ENCODE measurements at places on chromosomes 3 and 15.

GRCh38 chr3:158101335-158102241, 4.6 kb downstream of the SHOX2 start:
- H3K27me3 ChIP-seq: peaks cover 3% of the 10 kb centered on the region
- no peak overlapping the region for H3K27ac ChIP-seq
- DNase-seq: no peak
- H3K36me3 ChIP-seq: no peaks in the 10 kb centered on the region
- H3K4me1 ChIP-seq: peaks cover 26% of the 10 kb centered on the region
- H3K4me3 ChIP-seq: no peak overlapping the region

GRCh38 chr15:63189941-63190768, 749 bp downstream of the RAB8B start:
- H3K27me3 ChIP-seq: no peaks in the 10 kb centered on the region
- H3K4me3 ChIP-seq: peak overlapping the region; percentile 96
- no peak for DNase-seq
- peak overlapping the region; percentile 93 for H3K27ac ChIP-seq
- peaks cover 9% of the 10 kb centered on the region for H3K4me1 ChIP-seq

GRCh38 chr3:129529436-129530210, 1.2 kb downstream of the RHO start:
- H3K4me3 ChIP-seq: no peak overlapping the region
- H3K36me3 ChIP-seq: no peaks in the 10 kb centered on the region
- no peak for DNase-seq
- H3K27ac ChIP-seq: no peak overlapping the region
- H3K4me1 ChIP-seq: no peaks in the 10 kb centered on the region

GRCh38 chr15:76467136-76467535, 130.6 kb downstream of the ISL2 start:
- no peak for DNase-seq
- H3K36me3 ChIP-seq: no peaks in the 10 kb centered on the region
- no peak overlapping the region for H3K4me3 ChIP-seq

DNA sequence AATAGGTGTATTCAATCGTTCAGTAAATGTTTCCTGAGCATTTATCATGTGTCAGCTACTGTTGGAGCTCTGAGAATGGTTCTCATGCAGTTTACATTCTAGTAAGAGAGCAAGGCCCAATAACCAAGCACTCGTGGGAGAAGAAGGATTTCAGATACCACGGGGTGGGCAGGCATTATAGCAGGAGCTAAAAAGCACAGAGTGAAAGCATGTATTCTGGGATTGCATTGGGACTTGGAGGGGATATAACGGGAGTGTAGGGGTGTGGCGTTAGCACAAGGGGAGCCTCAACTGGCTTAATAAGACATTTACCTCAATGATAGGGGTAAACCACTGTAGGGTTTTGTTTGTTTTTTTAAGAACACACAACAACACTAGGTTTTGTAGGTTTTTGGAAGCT, 1.6 kb upstream of the SIAH2 start:
- H3K4me3 ChIP-seq: peak overlapping the region; percentile 73
- H3K4me1 ChIP-seq: no peaks in the 10 kb centered on the region
- no peaks in the 10 kb centered on the region for H3K27me3 ChIP-seq
- no peak overlapping the region for H3K27ac ChIP-seq
- H3K36me3 ChIP-seq: peaks cover 4% of the 10 kb centered on the region

DNA sequence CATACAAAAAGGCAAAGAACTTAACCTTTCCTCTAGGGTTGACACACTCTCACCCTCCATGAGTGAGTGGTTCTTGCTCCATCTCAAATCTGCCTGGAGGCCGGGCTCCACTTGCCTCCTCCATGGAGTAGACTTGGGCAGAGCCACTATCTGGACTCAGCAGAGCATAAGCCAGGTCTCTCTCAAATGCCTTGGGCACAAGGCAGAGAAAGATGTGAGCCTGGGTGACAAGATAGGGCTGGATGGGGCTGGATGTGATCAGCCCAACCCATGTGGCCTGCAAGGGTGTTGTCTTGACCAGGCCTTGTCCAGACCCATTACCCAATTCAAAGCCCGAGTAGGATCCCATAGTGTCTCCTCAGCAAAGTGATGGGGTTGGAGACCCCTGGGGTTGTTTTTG, 4.2 kb upstream of the RPL29 start:
- no peak overlapping the region for H3K4me3 ChIP-seq
- no peaks in the 10 kb centered on the region for H3K36me3 ChIP-seq
- H3K27ac ChIP-seq: no peak overlapping the region
- no peaks in the 10 kb centered on the region for H3K27me3 ChIP-seq
- DNase-seq: no peak

DNA sequence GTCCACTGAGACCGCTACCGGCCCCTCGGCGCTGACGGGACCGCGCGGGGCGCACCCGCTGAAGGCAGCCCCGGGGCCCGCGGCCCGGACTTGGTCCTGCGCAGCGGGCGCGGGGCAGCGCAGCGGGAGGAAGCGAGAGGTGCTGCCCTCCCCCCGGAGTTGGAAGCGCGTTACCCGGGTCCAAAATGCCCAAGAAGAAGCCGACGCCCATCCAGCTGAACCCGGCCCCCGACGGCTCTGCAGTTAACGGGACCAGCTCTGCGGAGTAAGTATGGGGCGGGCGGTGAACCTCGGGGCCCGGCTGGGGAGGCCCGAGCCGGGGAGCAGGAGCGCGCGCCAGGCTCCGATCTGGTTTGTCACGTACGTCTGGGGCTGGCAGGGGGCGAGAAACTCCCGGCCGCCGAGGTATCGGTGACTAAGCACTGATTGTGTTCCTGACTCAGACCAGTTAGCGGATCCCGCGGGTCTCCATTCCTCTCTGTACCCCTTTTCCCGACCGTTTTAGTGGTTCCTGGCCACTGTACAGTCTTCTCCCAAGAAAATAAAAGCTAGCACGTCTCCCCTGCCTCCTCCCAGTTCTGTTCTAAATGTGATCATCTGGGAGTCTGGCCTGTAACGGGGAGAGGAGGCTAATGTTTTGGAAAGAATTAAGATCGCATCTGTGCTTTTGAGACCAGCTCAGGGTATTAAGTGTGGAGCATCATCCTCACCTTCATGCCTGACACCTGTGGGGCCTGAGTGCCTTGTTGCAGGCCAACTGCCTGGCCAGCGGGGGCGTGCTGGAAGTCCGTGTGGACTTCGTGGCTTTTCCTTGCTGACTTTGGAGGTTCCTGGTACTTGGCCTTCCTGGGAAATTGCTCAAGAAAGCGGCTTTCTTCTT, 691 bp downstream of the MAP2K1 start:
- no peaks in the 10 kb centered on the region for H3K27me3 ChIP-seq
- H3K36me3 ChIP-seq: no peaks in the 10 kb centered on the region
- H3K4me1 ChIP-seq: no peaks in the 10 kb centered on the region
- peak overlapping the region; percentile 85 for H3K4me3 ChIP-seq
- peak; percentile 76 for DNase-seq
- H3K27ac ChIP-seq: peak overlapping the region; percentile 98

DNA sequence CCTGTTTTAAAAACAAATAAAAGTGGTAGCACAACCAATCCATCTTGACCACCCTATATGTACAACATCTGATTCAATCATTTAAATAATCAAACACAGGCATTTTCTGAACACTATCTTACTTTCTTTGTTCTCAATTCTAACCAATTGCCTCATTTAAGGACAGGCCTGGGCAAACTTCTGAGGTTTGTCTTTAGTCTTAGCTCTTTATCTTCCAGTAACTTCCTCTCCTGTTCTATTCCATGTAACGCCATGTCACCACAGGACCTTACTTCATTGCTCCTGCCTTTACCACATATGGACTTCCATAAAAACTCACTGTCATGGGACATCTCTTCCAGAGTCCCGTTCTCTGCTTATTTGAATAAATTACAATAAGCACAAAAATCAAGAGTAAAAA, 14.9 kb downstream of the HDGFL3 start:
- no peak overlapping the region for H3K4me3 ChIP-seq
- no peaks in the 10 kb centered on the region for H3K27me3 ChIP-seq
- no peaks in the 10 kb centered on the region for H3K36me3 ChIP-seq

- no peaks in the 10 kb centered on the region for H3K4me1 ChIP-seq
- no peak overlapping the region for H3K27ac ChIP-seq
- no peaks in the 10 kb centered on the region for H3K36me3 ChIP-seq
These were observed 34.2 kb upstream of the LDHAL6B start for GRCh38 chr15:59172289-59172901.

GRCh38 chr3:8839607-8840325, 70.4 kb upstream of the OXTR start:
- no peaks in the 10 kb centered on the region for H3K4me1 ChIP-seq
- no peak overlapping the region for H3K27ac ChIP-seq
- no peaks in the 10 kb centered on the region for H3K36me3 ChIP-seq
- H3K27me3 ChIP-seq: no peaks in the 10 kb centered on the region
- no peak for DNase-seq

- no peaks in the 10 kb centered on the region for H3K27me3 ChIP-seq
- no peak overlapping the region for H3K4me3 ChIP-seq
- peaks cover 81% of the 10 kb centered on the region for H3K36me3 ChIP-seq
- peak; percentile 23 for DNase-seq
These were observed 79.0 kb upstream of the DCLK3 start for GRCh38 chr3:36843065-36844051.

- no peak overlapping the region for H3K4me3 ChIP-seq
- H3K27me3 ChIP-seq: no peaks in the 10 kb centered on the region
- no peak for DNase-seq
- H3K4me1 ChIP-seq: peaks cover 12% of the 10 kb centered on the region
- H3K27ac ChIP-seq: peak overlapping the region; percentile 56
These were observed 3.6 kb downstream of the PXK start for GRCh38 chr3:58336135-58336882.

- DNase-seq: no peak
- no peak overlapping the region for H3K4me3 ChIP-seq
- no peaks in the 10 kb centered on the region for H3K4me1 ChIP-seq
- no peaks in the 10 kb centered on the region for H3K36me3 ChIP-seq
- H3K27ac ChIP-seq: no peak overlapping the region
- H3K27me3 ChIP-seq: no peaks in the 10 kb centered on the region
These were observed 56.1 kb upstream of the C3orf49 start for GRCh38 chr3:63762934-63763550.

Data from Peyer's patch (tissue), 4 donors.